Vein endothelial cell (primary cell): ENCODE measurements at places on chromosomes 7 and 10. TPM values are rescaled to one million over a fixed set of nuclear protein-coding genes. Genes with fewer than 3 reads are reported as not detected.

SH2B2 gene
- total RNA-seq: 1.4 and 1.6 TPM in 2 replicates

ZMYND11 gene
- total RNA-seq: 41.2 and 56.7 TPM in 2 replicates

ZNF679 gene
- total RNA-seq: not detected in 2 replicates

ADAM12 gene
- total RNA-seq: 0.65 and 1.1 TPM in 2 replicates

CYP3A7 gene
- total RNA-seq: 0.10 TPM in 1 of 2 replicates, not detected in the other

ADRA2A gene
- total RNA-seq: 0.19 and 0.98 TPM in 2 replicates
